ENCODE measurements at places on chromosomes 7 and 10.

GRCh38 chr10:36559412-36560400, 565.7 kb upstream of the ANKRD30A start:
- DNase-seq = no peak

- no peak for DNase-seq
Observed at GRCh38 chr10:98950106-98950505, 285.5 kb downstream of the HPSE2 start.

DNA sequence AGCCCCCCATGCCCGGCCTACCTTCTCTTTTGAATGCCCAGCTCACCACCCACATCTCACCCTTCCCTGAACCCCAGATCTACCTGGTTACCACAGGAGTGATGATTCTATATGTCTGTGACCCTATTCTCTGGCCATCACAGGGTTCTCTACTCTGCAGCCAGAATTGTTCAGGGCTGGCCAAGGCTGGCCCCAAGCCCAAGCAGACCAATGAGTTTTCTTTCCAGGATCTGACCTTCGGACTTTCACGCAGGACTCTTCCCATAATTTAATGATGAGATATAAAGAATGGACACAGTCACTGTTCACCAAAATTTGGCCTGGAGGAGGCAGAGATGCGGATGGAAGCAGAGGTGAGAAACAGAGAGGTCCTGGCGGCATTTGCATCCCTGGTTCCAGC, 72.6 kb downstream of the PIP4K2A start:
- DNase-seq = no peak

DNA sequence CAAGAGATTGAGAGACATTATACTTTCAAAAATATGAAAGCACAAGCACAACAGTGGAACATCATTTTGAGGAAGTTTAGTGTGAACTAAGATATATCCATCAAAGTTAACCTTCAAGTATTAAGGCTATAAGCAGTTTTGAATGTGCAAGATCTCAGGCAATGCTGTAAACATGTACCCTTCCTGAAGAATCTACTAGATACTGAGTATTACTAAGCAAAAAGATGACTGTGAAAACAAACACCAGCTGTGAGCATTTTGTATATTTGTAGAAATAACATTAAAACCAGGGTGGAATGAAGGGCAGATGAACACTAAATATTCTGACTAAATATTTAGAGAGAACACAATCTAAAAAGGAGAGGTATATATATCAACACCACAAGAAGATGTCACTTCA, 41.3 kb upstream of the ADRA2A start:
- no peak for DNase-seq

DNA sequence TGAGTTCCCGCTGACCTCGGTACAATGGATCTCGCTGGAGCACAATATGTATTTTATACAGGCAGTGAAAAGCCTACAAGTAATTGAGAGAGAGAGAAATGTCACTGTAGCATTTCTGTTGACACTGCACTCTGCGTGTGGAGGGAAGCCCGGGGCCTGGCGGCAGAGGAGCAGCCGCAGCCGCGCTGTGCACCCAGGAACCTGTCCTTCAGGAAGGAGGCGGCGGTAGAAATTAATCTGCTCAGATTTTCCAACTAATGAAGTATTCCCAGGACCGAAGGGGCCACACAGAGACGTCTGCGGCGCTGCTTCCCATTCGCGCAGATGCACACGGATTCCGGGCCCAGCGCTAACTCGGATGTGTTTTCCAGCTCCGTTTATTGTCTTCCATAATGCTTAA, 170.1 kb downstream of the EBF3 start:
- DNase-seq = no peak

DNA sequence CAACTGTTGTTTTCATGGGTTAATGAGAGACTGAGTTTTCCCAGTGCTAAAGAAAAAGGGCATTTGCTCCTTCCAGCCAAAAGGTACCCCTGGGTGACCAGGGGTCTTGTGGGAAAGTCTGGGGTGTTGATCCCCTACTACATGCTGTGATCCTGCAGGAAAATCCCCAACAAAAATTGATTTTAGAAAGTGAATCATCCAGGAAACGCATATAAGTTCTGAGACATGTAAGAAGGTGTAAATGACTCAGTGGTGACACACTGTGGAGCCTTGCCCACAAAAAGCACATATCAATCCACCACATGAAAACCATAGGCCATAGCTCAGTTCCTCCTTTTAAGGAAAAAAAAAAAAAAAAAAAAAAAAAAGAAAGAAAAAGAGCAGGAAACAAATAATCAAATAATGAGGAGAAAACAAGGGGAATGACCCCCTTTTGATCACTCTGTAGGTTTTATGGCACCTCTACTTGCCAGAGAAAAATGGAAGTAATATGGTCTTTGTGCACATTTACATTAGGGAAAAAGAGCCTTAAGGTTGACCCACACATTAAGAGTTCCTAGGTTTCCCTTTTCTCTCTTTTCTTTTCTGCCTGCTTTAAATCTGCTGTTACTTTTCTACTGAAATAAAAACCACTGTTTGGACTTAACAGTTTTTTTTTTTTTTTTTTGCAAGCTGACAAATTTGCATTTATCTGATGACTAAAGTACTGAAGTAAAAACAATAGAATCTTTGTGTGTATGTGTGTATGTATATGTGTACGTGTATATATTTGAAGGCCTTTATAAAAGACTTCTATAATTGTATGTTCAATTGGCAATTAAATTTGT, 386.0 kb downstream of the KIF20B start:
- no peak for DNase-seq
